ENCODE measurements at places on chromosomes 6 and 20.

DNA sequence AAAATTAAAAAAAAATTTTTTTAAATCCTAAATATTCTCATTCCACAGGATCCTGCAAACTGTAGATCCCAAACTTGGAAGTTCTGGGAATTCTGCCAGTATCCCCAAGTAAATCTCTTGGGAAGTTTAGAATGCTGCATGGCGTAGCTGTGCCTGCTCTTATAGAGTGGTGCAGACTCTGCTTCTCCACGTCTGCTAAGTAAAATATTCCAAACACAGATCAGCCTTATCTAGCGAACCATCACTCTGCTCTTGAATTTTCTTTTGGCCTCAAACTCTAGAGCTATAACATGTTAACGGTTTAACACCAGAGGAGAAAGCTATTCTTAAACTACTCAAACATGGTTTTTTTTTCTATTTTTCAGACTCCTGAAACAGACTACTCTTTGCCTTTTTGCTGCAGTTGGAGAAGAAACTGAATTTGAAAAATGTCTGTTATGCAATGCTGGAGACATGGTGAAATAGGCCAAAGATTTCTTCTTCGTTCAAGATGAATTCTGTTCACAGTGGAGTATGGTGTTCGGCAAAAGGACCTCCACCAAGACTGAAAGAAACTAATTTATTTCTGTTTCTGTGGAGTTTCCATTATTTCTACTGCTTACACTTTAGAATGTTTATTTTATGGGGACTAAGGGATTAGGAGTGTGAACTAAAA is 138.5 kb upstream of the AKAP12 start:
- peaks cover 21% of the 10 kb centered on the region for H3K4me1 ChIP-seq
- no peaks in the 10 kb centered on the region for H3K27me3 ChIP-seq
- H3K27ac ChIP-seq = no peak overlapping the region
- no peak overlapping the region for H3K4me3 ChIP-seq

DNA sequence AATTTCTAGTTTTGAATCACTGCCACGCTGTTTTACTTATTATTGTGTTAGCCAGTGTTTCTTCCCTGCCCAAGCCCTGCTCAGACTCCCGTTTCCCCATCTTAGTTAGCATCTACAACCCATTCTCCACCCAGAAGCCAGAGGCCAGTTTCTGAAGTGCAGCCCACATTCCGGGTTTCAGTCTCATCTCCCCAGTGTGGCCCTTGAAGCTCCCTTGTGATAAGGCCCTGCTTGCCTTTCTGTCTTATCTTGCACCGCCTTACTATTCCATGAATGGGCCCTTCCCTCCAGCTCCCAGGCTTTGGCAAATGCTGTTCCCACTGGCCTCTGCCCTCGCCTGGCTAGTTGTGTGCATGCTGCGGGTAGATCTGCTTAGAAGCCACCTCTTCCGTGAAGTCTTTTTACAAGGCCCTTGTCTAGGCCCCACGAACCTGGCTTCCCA is 41.1 kb downstream of the TOX2 start:
- no peak for DNase-seq
- H3K27me3 ChIP-seq = no peaks in the 10 kb centered on the region
- H3K4me3 ChIP-seq = no peak overlapping the region
- no peaks in the 10 kb centered on the region for H3K36me3 ChIP-seq

DNA sequence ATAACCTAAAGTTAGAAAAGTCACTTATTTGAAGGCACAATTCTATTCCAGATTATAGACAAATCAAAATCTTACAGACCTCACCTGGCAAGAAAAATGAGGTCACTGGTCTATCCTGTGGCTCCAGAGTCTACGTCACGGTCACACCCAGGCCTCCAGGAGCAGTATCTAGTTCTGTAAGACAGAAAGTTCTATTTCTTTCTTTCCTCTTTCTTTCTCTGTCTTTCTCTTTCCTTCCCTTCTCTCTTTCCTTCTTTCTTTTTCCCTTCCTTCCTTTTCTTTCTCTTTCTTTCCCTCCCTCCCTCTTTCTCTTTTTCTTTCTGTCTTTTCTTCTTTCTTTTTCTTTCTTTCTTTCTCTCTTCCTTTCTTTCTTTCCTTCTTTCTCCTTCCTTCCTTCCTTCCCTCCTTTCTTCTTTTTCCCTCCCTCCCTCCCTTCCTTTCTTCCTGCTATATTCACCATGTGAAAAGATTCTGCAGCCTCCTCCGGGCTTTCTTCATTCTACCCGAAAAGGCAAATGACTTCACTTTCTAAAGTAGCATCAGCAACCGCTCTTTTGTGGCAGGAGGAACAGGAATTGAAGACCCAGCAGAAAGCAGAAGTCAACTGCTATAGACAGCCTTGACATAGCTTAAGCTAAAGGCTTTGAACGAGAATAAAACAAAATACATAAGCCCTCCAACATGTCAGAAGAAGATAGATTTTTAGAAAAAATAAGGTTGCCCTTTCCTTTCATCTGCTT is 83.9 kb upstream of the SIRPG start:
- peaks cover 42% of the 10 kb centered on the region for H3K27me3 ChIP-seq
- H3K4me3 ChIP-seq = no peak overlapping the region
- no peaks in the 10 kb centered on the region for H3K36me3 ChIP-seq
- no peak overlapping the region for H3K27ac ChIP-seq

GRCh38 chr20:24627926-24628325 is 158.5 kb downstream of the SYNDIG1 start:
- H3K4me3 ChIP-seq = no peak overlapping the region
- no peaks in the 10 kb centered on the region for H3K36me3 ChIP-seq
- H3K4me1 ChIP-seq = peaks cover 11% of the 10 kb centered on the region
- no peak overlapping the region for H3K27ac ChIP-seq
- DNase-seq = no peak

GRCh38 chr6:11811644-11812264 is 33.2 kb upstream of the ADTRP start:
- H3K27me3 ChIP-seq = no peaks in the 10 kb centered on the region
- H3K27ac ChIP-seq = no peak overlapping the region
- peaks cover 13% of the 10 kb centered on the region for H3K4me1 ChIP-seq
- DNase-seq = no peak

Measured in neural crest cell (in vitro differentiated cells).